Umbilical cord (tissue), 2 donors: ENCODE measurements at places on chromosomes 12 and 14.

- DNase-seq = no peak
These were observed 10.6 kb downstream of the VWF start for GRCh38 chr12:6113691-6114475.

DNA sequence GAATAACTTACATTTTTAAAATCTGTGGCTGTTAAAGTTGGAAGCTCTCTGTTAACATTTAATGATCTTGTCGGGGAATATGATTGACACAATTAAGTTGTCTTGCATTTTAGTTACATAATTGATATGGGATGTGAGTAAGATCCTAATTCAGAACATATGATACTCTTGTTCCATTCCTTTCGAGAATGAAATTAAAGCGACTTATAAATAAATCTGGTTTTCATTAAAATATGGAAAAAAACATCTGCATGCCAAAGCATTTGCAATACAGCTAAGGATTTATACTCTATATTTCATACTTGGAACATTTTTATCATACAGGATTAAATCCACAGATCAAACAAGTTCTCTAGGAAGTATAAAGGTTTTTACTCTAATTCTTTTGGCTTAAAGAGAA is 52.0 kb downstream of the SLC38A6 start:
- peak; percentile 48 for DNase-seq

- DNase-seq = no peak
These were observed 17.6 kb downstream of the ASPG start for GRCh38 chr14:104103061-104103445.

DNA sequence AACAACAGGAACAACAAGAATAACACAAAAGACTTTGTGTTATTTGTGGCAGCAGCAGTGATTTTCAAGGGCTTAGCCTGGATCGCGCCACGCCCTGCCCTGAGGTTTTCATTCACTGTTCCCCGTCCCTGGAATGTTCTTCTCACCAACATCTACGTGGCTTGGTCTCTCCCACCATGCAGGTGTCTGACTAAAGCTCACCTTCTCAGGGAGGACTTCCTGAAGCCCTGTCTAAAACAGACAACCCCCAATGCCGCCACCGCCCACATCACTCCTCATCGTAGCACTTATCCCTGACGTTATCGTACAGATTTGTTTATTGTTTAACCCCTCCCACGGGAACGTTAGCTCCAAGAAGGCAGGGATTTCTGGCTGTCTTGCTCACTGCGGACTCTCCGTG is 40.4 kb downstream of the P2RX4 start:
- no peak for DNase-seq

GRCh38 chr12:68207276-68207675 is 18.3 kb downstream of the IL26 start:
- DNase-seq = no peak

- no peak for DNase-seq
These were observed 215.7 kb downstream of the KIF21A start for GRCh38 chr12:39227218-39227617.

- peak; percentile 37 for DNase-seq
These were observed 86.9 kb downstream of the PRICKLE1 start for GRCh38 chr12:42502682-42503081.

DNA sequence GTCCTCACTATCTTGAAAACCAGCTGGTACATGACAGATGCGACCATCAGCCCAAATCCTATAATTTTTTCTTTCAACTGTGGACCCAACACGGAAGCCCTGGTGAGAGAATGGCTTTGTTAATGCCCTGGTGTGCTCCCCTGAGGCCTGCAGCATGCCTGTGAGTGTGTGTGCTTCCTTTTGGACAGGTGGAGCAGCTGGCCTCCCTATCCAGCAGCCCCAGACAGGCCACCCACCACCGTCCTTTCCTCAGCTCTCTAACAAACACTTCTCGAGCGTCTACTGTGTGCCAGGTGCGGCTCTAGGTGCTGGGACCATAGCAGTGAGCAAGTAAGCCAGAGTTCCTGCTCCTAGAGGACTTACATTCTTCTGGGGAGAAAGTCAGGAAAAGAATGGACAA is 78.9 kb upstream of the GZMB start:
- DNase-seq = no peak

GRCh38 chr12:117749431-117749830 is 219.4 kb downstream of the KSR2 start:
- DNase-seq = no peak

DNA sequence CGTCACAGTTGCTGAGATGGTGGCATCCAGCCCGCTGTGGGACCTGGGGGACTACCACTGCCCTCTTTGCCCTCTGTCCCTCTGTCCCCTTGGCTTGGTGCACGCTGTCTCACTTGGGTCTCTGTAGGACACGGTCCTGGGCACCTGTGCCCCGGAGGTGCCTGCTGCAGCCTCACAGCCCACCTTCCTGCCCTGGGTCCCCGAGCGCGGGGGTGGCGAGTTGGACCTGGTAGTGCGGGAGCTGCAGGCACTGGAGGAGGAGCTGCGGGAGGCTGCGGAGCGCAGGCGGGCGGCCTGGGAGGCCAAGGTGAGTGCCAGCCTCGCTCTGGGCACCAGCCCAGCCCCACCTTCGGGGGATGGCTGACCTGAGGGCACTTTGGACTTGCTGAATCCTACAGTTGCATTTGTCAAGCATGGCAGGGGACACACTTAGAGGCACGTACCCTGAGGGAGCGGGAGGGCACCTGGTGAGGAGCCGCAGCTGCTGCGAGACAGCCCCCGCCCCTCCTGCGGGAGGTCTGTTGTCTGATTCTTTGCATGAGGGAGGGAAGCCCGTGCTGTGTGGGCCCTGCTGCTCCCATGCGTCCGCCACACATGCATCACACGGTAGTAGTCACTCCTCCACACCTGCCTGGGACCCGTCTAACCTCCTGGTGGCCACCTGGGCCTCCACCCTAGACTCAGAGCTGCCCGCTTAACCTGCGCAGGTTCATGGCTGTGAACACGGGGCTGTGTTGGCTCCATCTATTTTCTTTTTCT is 6.8 kb downstream of the TEDC1 start:
- no peak for DNase-seq

DNA sequence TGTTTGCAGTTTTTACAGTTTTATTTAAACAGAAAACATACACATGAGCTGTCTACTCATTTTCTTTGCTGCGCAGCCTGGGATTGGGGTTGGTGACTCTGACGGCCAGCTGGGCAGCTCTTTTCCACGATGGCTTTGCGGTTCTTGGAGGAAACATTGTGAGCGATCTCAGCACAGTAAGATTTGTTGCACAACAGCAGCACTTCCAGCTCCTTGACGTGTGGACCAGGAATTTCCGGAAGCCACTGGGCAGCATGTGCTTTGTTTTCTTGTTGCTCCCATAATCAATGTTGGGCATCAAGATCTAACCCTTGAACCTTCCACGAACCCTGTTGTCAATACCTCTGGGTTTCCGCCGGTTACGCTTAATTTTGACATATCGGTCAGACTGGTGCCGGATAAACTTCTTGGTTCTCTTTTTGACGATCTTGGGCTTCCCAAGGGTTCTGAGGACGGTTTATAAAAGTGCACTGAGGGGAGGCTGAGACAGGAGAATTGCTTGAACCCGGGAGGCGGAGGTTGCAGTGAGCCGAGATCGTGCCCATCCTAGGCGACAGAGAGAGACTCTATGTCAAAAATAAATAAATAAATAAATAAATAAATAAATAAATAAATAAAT is 21.8 kb downstream of the FKBP11 start:
- DNase-seq = no peak

GRCh38 chr12:126523891-126524290 is 1458.7 kb downstream of the AACS start:
- DNase-seq = no peak

- no peak for DNase-seq
These were observed 267.7 kb downstream of the MED13L start for GRCh38 chr12:116009805-116010204.

GRCh38 chr12:56029666-56030293 is 8.9 kb downstream of the IKZF4 start:
- DNase-seq = peak; percentile 73

GRCh38 chr12:22505826-22506225 is 38.5 kb downstream of the C2CD5 start:
- DNase-seq = no peak

- no peak for DNase-seq
These were observed 9.2 kb upstream of the PLEKHD1 start for GRCh38 chr14:69475194-69475818.

DNA sequence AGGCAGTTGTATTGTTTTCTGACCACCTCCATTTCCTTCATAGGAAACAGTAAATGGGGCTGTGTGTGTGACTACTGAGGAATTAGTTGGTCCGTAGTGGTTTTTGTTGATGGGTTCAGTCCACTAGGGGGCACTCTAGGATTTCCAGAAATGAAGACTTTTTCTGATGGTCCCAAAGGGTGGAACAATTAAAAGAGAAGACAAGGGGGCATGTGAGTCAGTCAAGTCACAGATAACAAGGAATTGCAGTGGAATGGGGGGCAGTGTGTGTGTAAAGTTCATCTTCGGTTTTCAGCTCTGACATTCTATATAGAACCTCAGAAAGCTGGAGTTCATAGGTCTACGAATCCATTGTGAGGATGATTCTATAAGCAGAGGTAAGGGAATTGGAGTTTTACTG is 186.6 kb upstream of the OR4E1 start:
- DNase-seq = no peak

DNA sequence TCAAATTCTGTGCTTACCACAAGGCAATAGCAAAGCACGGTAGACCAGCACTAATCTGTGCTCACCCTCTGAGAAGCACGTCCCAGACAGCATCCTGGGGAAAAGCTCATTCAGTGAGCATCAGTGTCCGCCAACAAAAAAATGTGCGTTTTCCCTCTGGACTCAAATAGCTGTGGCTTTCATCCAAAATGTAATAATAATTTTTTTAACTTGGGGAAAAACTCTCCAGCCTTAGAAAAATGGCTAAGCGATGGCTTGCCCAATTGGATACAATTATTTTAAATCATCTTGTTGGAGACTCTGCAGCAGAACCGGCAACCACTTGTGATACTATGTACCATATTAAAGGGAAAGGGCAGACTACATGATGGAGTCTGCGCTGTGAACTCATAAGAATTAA is 1.1 kb upstream of the KRT77 start:
- no peak for DNase-seq

GRCh38 chr14:100363053-100363452 is 39.9 kb downstream of the SLC25A47 start:
- DNase-seq = no peak

DNA sequence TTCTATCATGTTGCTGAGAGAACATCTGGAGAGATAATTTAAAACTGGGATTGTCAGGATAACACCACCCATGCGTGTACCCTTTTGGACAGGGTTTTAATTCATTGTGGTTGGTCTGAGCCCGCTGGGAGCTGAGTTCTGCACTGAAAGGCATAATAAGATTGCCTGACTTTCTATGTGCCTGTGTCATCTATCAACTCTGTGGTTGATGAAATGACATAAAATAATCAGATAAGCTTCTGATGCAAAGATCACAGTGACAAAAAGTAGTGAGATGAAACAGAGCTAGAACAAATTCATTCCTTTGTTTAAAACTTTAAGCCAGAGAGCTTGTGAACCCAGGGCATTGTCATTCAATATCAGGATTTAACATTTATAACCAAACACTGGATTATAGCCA is 98.7 kb downstream of the BBS10 start:
- DNase-seq = peak; percentile 13

DNA sequence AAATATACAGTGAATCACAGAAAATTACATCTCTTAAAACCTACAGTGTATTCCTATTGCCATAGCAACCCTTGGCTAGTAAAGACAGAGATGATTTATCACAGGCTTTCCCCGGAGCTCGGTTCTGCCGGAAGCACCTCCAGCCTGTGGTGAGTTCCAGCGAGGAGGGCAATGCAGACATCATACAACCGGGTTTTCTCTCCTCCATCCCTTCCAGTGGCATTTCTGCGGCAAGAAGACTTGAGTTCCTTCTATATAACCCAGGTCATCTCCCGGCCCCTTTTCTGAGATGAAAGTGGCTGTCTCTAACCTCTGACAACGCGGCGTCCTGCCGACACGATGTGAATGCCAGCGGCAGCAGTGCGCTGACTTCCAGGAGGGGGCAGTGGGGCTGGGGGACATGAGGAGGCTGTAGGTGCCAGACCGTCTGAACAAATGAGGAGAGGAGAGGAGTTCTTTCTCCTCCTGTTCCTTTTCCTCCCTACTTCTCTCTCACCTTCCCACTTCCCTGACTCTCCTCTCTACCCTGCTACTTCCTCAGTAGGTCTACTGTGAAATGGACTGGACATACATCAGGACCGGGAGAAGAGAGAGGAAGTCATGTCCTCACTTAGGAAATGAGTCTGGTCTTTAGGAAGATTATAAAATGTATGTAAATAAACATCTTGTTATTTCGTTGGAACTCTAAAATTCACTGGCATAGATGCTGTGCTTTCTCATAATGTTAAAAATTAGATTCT is 68.6 kb upstream of the MAX start:
- peak; percentile 83 for DNase-seq

- DNase-seq = no peak
These were observed 18.7 kb downstream of the HELB start for GRCh38 chr12:66320996-66321395.

DNA sequence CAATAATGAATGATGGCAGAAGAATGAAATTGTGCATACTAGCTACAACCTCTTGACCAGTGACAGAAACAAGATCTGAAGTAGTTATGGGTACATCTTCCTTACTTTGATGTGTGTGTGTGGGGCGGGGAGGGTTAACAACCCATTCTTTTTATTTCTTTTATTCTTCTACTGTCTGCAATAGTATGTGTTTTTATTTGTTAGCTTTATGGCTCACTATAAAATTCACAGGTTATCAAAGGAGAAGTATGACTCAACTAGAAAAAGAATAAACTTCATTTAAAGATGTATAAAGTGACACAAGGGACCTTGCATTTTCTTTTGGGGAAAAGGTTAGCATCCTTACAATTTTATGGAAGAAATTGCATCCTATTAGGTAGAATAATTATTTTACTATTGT is 430.5 kb downstream of the DAD1 start:
- no peak for DNase-seq

DNA sequence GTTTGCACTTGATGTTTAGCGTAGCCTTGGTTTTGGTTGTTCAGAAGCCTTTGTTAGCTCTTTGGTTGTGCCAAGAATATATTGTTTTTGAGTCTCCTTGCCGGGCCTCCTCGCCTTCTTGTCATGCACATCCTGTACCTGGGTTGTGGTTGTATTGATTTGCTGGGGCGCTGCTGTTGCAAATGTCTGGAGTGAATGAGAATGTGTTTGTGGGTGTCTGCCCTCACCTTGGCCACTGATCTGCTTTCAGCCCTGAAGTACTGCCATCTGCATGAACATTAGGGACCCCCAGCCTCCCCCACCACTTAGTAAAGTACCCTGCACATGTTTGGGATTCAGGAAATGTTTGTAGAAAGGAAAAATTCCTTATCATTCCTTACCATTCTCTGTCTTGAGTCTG is 16.5 kb downstream of the PRKCH start:
- DNase-seq = no peak

DNA sequence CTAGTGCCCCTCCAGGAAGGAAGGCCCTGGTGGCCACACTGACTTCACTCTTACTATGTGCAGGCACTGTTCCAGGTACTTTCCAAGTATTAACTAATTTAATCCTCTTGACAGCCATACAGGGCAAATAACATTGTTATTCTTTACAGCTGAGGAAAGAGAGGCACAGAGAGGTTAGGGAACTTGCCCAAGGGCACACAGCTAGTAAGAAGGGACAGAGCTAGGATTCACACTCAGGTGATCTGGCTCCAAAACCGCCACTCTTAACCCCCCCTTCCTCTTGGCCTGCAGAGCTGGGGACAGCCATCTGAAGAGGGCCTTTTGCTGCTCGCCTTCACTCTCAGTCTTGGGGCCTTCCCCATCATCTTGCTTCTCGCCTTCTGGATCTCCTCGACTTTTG is 4.0 kb downstream of the JDP2 start:
- DNase-seq = no peak

- DNase-seq = peak; percentile 65
These were observed 41.8 kb upstream of the AEBP2 start for GRCh38 chr12:19397534-19397933.
